ENCODE measurements at places on chromosomes 6 and 20.

GRCh38 chr6:159212525-159213280 is 43.5 kb downstream of the FNDC1 start:
- no peak for DNase-seq

DNA sequence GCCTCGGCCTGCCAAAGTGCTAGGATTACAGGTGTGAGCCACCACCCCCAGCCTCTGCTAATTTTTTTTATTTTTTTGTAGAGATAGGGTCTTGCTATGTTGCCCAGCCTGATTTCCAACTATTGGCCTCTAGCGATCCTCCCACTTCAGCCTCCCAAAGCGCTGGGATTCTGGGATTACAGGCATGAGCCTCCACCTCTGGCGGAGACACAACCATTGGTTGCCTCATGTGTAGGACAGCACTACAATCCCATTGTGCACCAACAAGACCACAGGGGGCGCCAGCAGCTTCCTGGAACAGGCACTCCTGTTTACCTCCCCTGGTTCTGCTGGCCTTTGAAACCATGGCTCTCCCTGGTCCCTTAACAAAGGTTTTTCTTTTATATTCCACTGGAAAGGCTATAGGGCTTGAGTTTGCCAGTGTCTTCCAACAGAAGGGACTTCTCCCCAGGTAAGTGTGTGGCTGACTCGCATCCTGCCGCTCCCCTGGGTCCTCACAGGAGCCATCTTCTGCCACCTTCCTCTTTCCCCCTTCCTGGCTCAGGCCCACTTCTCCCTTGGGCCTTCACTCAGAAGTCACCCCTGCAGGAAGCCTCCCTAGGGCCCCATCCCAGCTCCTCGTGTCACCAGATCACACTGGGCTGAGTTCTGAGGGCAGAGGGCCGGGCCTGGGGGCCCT is 39.2 kb upstream of the TLDC2 start:
- DNase-seq = no peak

- DNase-seq = no peak
Observed at GRCh38 chr20:49584418-49585382, 16.8 kb upstream of the PTGIS start.

DNA sequence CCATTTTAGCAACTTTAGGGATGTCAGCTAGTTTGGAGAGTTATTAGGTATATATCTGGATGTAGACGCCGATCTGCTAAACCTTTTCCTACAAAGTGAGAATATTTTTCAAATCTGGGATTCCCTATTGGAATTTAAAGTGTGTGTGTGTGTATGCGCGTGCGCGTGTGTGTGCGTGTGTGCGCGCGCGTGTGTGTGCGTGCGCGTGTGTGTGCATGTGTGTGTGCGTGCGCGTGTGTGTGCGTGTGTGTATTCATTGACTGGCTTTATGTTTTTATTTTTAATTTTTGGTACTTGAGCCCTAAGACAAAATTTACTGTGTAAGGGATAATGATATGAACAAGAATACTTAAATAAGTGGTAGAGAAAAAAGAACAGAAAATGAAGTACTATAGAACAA is 8.1 kb downstream of the PRL start:
- no peak for DNase-seq

DNA sequence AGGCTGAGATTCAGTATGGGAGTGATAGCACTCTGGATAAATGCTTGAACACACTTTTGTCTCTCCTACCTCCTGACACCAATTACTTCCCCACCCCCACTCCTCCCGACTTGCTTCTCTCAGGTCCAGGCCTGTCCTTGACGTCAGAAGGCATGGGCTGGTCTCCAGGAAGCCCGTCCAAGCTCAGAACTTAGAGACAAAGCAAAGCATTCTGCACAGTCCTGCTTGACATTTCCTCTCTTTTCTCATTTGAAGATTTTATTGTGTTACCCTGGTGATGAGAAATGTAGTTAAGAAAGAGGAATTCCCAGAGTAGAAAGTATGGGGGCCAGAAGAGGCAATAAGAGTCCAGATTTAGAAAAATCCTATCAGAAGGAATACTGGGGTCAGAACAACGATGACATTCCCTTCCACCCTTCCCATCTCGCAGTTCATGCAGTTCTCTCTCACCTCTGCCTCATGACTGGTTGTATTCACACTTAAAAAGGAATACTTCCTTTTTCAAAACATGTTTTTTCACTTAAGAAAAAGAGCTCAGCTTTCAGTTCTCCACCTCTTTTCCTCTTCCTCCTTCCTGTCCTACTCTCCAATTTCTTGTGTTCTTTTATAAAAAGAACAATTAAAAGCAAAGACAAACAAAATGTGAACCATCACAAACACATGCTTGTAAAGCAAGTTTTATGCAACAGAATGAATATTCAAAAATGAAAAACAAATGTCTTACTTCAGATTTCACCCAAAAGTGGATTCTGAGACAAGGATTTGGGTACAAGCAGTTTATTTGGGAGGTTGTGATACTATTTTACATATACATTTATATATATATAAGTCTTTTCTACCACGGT is 18.5 kb upstream of the FAM184A start:
- DNase-seq = no peak

DNA sequence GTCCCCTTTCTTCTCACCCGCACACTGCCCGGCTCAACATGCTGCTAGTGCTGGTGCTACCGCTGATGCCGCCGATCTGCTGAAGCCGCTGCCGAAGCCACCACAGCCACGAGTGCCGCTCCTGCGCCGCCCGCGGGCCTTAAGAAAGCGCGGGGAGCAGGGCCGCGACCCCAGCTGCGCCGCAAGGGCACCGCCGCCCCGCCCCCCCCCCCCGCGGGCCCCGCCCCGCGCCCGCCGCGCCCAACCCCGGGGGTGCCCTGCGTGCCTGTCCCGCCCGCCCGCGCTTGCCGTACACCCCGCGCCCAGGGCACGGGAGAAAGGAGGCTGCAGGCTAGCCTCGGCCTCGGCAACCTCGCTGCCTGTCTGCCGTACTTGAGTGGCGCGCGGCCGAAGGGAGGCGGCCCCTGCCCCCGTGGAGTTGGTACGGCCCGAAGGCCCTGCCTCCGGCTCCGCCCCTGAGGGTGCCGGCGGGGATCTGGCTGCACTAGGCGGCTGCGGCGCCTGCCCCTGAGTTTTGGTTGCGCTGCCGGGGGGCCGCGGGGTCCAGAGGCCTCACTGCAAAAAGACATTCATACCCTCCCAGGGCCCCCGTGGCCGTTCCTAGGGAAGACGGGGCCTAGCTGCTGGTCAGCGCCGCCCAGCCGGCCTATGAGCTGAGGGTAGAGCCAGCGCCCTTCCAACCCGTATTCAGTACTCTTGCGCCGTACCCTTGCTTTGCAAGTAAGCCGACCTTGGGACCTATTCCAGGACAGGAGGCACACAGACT is at the start of gene SOD2:
Gene SOD2, minus strand, starts transcription at position 114 of the 766 bp plus-strand sequence. Its CDS starts 74 bp downstream, at position 40.
- peak; percentile 57 for DNase-seq

- no peak for DNase-seq
Observed at GRCh38 chr6:118968416-118968815, 33.5 kb upstream of the MCM9 start.

GRCh38 chr20:41068806-41069205 is 40.2 kb downstream of the TOP1 start:
- DNase-seq = no peak

GRCh38 chr6:90719321-90720195 is 132.7 kb upstream of the MAP3K7 start:
- no peak for DNase-seq

DNA sequence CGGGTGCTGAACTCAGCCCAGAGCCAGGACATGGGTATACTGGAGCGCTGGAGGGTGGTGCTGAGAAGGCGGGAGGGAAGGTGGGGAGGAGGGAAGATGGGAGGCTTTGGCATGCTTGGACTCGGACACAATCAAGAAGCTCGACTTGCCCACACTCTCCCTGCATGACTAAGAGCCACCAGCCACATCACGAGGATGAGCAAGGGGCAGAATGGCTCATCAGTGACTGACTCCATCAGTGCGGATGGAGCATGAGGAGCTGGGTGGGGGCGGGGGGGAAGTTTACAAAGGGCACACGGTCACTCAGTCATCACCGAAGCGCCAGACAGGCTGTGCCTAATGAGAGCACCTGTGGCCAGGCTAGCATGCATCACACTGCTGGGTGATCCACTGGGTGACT is 222.8 kb downstream of the KIF16B start:
- DNase-seq = no peak

DNA sequence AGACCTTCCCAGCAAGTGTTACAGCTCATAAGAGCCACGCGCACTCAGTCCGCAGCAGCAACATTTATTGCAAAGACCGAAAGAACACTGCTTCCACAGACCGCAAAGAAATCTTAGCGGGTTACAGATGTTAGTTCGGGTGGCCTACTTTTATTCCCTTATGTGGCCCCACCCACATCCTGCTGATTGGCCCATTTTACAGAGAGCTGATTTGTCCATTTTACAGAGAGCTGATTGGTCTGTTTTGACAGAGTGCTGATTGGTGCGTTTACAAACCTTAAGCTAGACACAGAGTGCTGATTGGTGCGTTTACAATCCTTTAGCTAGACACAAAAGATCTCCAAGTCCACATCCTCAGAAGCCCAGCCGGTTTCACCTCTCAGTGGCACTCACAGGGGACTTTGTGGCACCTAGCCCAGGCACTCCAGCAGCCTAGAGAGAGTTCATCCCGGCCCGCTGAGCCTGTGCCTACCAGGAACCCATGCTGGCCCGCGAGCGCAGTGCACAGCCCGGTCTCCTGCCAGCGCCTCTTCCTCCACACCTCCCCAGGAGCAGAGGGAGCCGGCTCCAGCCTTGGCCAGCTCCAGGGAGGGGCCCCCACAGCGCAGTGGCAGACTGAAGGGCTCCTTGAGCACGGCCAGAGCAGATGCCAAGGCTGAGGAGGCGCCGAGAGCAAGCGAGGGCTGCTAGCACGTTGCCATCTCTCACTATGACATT is 244.3 kb upstream of the TSHZ2 start:
- DNase-seq = no peak

DNA sequence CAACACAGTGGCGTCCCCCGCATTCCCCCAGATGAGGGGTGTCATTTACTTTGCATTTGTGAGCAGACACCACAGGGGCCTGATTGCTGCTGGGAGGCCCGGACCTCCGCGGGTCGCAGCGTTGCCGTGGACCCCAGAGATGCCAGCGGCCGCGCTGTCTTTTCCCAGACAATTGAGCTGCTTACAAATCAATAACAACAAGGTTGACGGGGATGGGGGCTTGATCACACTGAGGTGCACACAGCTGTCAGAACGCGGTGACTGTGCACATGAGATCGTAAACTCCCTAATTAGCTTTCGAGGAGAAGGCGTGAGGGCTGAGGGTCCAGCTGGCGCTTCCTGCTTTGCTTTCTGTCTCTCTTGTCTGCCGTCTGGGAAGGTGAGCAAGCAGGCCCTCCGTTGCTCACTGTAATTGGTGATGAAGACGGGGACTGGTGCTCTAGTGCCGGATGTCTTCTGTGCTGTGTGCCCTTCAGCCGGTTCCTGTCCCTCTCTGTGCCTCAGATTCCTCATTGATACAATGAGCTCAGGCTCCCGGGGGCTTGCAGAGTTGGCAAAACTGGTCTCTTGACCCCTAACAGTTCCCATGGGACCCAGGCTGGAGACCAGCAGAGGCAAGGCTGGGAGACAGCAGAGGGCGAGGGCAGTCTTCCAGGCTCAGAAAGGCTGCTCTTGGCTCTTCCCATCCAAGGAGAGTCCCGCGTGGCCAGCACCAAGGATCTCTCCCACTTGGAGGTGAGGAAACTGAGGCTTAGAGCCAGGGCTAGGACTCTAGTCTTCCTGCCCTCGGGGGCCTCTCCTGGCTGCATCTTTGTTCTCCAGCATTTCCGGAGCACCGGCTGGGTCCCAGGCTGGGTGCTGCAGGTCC is 126.0 kb upstream of the PMEPA1 start:
- DNase-seq = no peak

- no peak for DNase-seq
Observed at GRCh38 chr6:35177596-35177995, 36.2 kb upstream of the SCUBE3 start.

DNA sequence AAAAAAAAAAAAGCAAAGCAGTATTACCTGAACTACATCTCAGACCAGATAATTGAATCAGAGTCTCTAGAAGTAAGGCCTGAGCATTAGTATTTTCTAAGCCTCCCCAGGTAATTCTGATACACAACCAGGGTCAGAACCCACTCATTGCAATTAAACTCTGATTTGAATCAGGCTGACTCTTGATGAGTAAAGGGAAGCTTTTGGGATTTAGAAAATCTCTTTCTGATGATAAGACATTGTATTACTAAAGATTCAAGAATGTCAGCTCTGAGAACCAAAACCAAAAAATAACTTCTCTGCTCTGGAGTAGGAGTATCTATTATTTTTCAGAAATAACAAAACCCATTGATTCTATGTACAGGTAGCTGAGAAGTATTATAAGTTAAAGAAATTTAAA is 100.1 kb upstream of the COL21A1 start:
- no peak for DNase-seq

GRCh38 chr20:41101660-41102059 is 35.7 kb upstream of the PLCG1 start:
- DNase-seq = no peak

DNA sequence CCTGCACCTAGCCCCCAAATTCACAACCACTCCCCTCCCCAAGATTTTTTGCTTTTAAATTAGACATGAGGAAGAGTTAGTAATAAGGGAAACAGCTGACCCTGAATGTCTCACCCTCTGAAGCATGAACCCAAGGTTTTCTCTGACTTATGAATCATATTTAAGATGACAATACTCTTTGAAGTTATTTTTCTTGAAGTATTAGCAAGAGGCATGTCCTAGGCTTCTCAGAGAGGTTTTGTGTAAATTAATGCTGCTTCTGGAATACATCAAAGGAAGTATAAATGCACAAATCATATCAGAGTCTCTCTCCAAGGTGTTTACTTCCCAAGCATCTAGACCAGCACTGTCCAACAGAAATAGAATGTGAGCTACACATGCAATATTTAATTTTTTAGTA is 408.1 kb upstream of the MARCKS start:
- DNase-seq = no peak

DNA sequence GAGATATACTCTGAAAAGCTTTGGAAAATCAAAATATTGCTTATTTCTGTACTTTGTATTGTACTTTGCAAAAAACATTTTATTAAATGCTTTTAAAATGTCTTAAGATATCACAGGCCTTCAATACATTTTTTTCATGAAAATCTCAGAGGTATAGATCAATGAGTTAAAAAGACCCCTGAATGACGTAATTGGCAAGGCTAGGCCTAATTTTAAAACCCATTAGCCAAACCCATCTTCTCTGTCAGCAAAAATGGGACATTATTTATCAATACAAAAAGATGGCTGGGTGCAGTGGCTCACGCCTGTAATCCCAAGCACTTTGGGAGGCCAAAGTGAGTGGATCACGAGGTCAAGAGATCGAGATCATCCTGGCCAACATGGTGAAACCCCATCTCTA is 84.8 kb upstream of the PAK5 start:
- DNase-seq = no peak

- no peak for DNase-seq
Observed at GRCh38 chr6:157800420-157801237, 22.4 kb upstream of the SNX9 start.

- DNase-seq = no peak
Observed at GRCh38 chr6:160931378-160932310, 59.9 kb upstream of the MAP3K4 start.

GRCh38 chr6:35557239-35557638 is 44.5 kb upstream of the TULP1 start:
- no peak for DNase-seq

Data from cerebellar nuclear complex (tissue), 1 donor.